Renal cortex interstitium (tissue), 15 donors: ENCODE measurements at places on chromosomes 11 and 22. TPM values are rescaled to one million over a fixed set of nuclear protein-coding genes. Genes with fewer than 3 reads are reported as not detected.

Gene CDC42BPG
- 5.8 TPM for polyA plus RNA-seq

GRCh38 chr22:41308544-41308947, 7.2 kb downstream of the ZC3H7B start:
- no peak for DNase-seq

DNA sequence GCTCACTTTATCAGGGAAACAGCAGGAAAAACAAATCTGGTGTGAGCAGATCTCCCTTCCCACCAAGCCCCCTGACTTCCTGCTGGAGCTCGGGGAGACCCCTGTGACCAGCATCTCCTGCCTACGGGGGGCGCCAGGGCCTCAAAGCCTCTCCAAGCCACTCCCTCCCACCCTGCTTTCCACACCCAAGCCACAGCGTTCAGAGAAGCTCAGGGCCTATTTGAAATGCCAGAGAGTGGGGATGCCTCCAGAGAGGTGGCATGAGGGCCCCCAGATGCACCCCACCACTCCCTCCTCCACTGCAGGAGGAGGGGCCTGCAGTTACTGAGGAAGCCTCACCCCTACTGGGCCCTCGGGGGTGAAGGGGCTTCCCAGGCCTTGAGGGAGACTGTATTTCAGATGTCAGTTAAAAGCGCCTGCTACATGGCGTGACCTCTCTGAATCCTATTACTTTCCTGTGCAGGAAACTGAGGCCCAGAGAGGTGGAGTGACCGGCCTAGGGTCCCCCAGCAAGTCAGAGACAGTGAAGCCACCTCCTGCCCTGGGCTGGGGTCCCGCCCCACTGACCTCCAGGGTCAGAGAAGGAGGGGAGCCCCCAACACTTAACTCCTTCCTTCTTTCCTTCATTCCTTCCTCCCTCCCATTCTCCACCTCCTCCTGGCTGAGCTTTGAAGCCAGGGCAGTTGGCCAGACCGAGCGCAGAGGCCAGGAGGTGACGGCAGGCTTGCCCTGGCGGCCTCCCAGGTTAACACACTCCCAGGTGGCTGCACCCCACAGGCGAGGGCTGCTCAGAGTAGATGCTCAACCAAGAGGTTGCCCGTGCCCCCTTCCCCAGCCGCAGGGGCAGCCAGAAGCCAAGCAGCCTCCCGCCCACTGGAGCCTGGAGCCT, 6.0 kb upstream of the CDKN1C start:
- DNase-seq, result no peak

GRCh38 chr22:17960011-17960410, 64.3 kb downstream of the MICAL3 start:
- no peak for DNase-seq

DNA sequence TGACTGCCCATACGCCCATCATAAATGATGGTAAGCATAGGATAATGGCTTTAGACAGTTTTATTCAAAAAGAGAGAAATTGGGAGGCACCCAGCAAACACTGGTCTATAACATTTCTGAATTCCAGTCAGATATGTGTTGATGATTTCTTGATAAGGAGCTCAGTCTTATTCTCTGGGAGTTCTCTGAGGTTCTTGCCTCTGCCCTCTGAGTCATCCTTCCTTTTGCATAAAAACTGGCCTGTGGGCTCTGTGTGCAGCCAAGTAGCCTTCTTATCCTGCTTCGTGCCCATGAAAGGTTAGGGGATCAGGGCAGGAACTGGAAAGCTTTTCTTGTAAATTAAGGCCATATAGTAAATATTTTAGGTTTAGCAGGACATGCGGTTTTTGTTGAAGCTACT, 48.9 kb downstream of the FAR1 start:
- DNase-seq, result no peak

GRCh38 chr11:8373519-8374432, 110.1 kb upstream of the LMO1 start:
- DNase-seq, result no peak
